ENCODE measurements at places on chromosomes 13 and 19. TPM values are rescaled to one million over a fixed set of nuclear protein-coding genes. Genes with fewer than 3 reads are reported as not detected.

Gene IZUMO2
- not detected for total RNA-seq

Gene F2RL3
- not detected for total RNA-seq

GRCh38 chr13:34970961-34971360, 28.9 kb downstream of the NBEA start:
- H3K4me3 ChIP-seq = no peak overlapping the region
- no peak for DNase-seq
- H3K36me3 ChIP-seq = no peaks in the 10 kb centered on the region

GRCh38 chr19:6500837-6501739, 1.0 kb downstream of the TUBB4A start:
- H3K4me3 ChIP-seq = no peak overlapping the region
- no peaks in the 10 kb centered on the region for H3K36me3 ChIP-seq
- peaks cover 32% of the 10 kb centered on the region for H3K27me3 ChIP-seq
- no peak for DNase-seq

- no peaks in the 10 kb centered on the region for H3K27me3 ChIP-seq
- no peaks in the 10 kb centered on the region for H3K36me3 ChIP-seq
- H3K4me1 ChIP-seq = no peaks in the 10 kb centered on the region
- H3K4me3 ChIP-seq = no peak overlapping the region
- DNase-seq = peak; percentile 37
These were observed 16.6 kb downstream of the ADAMTS10 start for GRCh38 chr19:8593931-8594330.

- no peaks in the 10 kb centered on the region for H3K4me1 ChIP-seq
- no peak for DNase-seq
- H3K36me3 ChIP-seq = no peaks in the 10 kb centered on the region
- no peaks in the 10 kb centered on the region for H3K27me3 ChIP-seq
- no peak overlapping the region for H3K27ac ChIP-seq
- no peak overlapping the region for H3K4me3 ChIP-seq
These were observed 61.5 kb upstream of the ZNF536 start for GRCh38 chr19:30310602-30311263.

DNA sequence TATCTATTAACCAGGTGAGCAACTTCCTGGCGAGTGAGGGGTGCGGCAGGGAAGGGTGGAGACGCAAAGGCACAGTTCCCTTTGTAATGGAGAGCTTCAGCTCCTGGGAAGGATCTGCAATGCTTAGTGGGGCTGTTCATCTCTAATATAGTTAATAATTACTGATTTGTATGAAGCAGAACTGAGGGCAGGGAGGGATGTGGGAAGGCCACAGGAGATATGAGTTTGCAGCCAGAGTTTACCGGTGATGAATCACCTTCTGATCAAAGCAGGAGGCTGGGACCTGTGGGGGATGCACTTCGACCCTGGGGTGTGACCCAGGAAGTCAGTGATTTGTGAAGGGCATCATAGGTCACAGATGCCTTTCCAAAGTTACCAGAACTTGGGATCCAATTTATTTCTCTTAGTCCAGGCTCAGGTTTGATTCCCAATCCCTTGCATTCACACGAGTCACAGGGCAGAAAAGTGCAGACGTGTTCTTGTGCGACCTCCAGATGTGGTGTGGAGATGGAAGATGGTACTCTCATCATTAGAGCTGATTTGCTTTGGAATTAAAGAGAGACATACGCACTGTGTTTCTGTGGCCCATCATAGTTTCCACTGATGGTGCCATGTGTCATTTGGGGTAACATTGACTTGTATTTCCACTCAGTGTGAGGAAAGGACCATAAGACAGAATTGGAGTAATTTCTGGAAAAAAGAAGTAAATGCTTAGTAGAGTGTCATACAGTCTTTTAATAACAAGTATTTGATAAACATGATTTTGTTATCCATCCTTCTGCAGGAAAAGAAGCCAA, 55.0 kb downstream of the LRCH1 start:
- H3K4me3 ChIP-seq = no peak overlapping the region
- H3K27me3 ChIP-seq = no peaks in the 10 kb centered on the region
- H3K4me1 ChIP-seq = peaks cover 33% of the 10 kb centered on the region
- no peak for DNase-seq
- H3K36me3 ChIP-seq = no peaks in the 10 kb centered on the region

- no peak for DNase-seq
- H3K27me3 ChIP-seq = no peaks in the 10 kb centered on the region
- no peak overlapping the region for H3K4me3 ChIP-seq
These were observed 125.7 kb downstream of the TNFRSF19 start for GRCh38 chr13:23695711-23696464.
